Kidney (tissue), 22 donors: ENCODE measurements at places on chromosomes 13 and 19. TPM values are rescaled to one million over a fixed set of nuclear protein-coding genes. Genes with fewer than 3 reads are reported as not detected.

CGB7 gene
- not detected for total RNA-seq

EHD2 gene
- 105 TPM for total RNA-seq

FFAR1 gene
- total RNA-seq = not detected

ALG5 gene
- 42.6 TPM for total RNA-seq

FARSA gene
- total RNA-seq = 48.0 TPM

CGB2 gene
- not detected for total RNA-seq

SGCG gene
- total RNA-seq = 0.50 TPM
